ENCODE measurements at places on chromosomes 1 and 21.

- no peak for DNase-seq
Observed at GRCh38 chr1:36383240-36383639, 2.5 kb downstream of the STK40 start.

DNA sequence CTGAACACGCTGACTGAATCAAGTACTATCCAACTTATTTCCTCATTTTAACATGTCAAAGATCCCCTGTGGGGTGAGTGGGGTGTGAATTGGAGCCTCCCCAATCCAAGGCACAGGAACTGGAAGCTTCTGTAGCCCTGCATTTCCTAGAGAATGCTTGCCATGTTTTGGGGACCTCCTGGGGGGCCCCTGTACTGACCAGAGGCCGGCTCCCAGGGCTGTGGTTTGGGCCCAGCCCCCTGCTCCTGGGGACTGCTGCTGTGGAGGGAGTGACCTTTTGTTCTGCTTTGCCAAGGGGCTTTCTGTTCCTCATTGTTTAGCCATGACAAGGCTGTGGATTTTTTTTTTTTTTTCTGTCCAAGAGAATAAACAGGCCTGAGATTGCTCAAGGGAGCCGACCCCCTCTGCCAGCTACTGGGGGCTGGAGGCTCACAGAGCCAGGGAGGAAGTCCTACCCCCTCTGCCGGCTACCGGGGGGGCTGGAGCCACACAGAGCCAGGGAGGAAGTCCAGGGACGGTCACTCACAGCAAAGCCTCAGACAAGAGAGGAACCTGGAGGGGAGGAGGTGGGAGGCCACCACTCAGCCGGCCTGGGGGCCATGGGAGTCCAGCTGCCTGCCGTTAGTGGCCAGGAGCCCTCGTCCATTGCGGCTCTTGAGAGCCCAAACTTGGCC lies 17.4 kb downstream of the TNFRSF1B start:
- peak; percentile 9 for DNase-seq

GRCh38 chr1:203691447-203691846 lies 64.8 kb downstream of the ATP2B4 start:
- DNase-seq = no peak

GRCh38 chr1:14896381-14897079 lies 257.0 kb upstream of the TMEM51 start:
- DNase-seq = no peak

DNA sequence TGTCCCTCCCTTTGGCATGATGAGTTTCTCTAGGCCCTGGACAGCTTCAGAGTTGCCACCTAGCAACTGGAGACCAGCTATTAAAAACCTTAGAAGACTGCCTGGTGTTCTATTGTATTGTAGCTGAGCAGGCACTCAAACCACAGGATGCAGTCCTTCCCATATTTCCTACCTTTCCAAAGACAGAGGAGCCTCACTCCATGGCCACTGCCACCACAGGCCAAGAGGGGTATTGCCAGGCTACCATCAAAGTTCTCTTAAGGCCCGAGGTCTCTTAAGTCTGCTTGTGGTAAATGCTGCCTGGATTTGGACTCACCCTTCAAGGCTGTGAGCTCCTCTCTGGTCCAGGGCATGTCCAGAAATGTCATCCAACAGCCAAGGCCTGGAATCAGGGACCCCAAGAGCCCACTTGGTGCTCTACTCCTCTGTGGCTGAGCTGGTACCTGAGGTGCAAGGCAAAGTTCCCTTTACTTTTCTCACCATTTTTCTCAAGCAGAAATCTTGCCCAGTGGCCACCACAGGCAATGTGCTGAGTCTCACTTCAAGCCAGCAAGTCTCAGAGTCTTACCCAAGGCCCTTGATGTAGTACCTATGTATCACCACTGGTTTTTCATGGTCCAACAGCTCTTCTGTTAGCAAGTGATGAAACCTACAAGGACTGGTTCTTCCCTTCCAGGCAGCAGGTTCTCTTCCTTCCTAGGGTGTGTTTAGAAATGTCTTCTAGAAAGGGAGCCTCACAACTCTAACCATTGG lies 269.4 kb downstream of the AMY1C start:
- DNase-seq = no peak

GRCh38 chr1:208215393-208215792 lies 28.8 kb downstream of the PLXNA2 start:
- DNase-seq = no peak

DNA sequence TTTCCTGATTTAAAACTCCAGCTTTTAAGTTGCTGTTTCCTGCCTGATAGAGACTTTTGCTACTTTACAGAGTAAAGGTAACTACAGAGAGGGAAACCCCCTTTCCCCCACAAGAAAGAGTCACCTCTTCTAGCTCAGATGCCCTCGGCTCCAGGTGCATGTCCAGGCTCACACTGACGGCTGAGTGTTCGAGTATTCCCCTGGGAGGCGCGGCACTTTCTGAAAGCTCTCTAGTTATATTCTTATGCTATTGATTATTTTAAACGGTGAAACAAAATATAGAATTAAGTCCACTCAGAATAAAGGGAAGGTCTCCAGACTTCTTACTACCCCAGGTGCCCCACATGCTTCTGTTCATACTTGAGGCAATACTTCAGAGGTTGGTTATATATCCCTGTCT lies 160.3 kb upstream of the FMN2 start:
- no peak for DNase-seq

DNA sequence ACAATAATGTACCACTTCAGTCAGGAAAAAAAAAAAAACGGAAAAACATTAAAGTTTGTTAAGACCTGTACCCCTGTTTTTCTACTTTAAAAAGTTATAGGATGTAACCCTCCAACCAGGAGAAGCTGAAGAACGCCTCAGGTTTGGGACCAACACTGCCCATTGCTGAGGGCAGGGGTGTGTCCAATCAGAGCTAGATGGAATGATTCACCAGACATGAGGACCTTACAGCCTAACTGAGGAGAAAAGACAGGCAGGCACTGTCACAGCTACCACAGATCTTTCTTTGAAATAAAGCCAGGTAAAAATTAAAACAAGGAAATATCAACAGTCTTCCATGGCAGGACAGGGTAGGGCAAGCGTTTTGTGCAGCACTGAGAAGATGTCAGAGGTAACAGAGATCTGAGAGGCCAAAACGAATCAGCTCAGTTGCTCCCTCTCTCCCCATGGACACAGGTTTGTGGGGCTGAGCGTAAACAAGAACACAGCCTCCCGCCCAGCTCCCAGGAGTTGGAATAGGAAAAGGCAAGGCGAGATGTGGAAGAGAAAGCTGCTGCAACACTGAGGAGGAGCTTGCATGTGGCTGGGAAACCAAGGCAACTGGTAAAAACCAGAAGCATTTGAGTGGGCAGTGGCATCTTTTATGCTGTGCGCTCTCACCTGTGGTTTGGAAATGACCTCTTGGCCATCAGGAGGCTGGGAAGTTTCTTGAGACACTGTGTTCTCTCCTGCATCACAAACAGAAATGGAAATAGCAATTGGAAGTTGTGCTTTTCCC lies 34.0 kb downstream of the SEC16B start:
- no peak for DNase-seq

DNA sequence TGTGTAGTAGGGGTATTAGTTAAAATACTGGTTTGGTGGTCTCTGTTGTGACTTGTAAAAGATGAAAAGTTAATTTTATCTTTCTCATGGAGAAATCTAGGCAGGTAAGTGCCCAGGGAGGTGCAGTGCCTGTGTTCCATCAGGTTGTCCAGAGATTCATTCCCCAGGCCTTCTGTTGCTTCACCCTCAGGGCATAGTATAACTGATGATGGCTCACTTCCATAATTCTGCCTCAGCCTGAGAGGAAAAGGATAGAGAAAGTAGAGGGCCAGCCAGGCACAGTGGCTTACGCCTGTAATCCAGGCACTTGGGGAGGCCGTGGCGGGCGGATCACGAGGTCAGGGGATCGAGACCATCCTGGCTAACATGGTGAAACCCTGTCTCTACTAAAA lies 153.9 kb downstream of the FMN2 start:
- no peak for DNase-seq

GRCh38 chr1:209689477-209689876 lies 14.3 kb downstream of the G0S2 start:
- DNase-seq = no peak

- DNase-seq = peak; percentile 59
Observed at GRCh38 chr1:179883040-179883744, 1.1 kb downstream of the TOR1AIP1 start.

GRCh38 chr1:206470692-206471414 lies 577 bp downstream of the IKBKE start:
- DNase-seq = no peak

DNA sequence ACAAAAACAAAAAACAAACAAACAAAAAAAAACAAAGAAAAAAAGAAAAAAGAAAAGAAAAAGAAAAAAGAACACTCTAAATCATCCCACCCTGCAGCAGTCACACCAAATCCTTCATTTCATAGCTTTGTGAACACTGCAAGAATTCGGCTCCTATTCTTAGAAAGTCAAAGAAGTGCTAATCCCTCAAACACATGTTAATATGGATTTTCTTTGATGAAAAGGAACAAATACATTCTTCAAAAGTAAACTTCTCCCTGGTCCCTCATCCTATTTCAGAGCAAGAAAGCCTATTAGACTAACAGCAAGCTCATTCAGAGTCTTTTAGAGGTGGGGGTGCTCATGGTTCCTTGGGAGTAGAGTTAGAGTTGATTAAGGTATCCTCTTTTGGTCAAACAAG lies 7.2 kb upstream of the MRPL39 start:
- no peak for DNase-seq

GRCh38 chr1:215830226-215830810 lies 263.2 kb downstream of the KCTD3 start:
- no peak for DNase-seq

DNA sequence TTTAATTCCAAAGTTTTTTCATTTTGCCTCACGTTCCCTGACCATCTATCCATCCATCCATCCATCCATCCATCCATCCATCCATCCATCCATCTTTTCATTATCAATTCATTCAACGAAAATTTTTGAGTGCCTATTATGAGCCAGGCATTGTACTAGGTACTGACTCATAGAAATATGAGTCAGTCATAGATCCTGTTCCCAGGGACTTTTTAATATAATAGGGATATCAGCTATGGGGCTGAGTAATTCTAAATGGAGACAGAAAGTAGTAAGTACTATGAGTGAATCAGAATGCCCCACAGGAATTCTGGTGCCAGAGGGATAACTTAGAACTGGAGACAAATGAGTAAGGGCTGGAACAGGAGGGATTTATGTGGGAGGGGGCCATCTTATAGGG lies 49.8 kb upstream of the GNG12 start:
- peak; percentile 49 for DNase-seq

DNA sequence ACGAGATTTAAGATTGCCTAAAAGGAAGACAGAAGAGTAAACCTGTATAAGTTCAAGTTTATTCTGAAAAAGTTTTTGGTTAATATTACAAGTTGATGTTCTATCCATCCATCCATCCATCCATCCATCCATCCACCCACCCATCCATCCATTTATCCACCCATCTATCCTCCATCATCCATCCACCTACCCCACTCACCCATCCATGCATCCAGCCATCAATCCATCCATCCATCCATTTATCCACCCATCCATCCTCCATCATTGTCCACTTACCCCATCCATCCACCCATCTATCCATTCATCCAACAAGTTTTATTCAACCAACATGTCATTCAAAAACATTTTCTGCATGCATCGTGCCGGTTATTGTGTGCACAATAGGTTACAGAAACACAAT lies 89.3 kb downstream of the ZBTB18 start:
- DNase-seq = no peak

GRCh38 chr1:98420376-98421084 lies 241.0 kb upstream of the SNX7 start:
- no peak for DNase-seq
